ENCODE measurements at places on chromosomes 7 and 10.

DNA sequence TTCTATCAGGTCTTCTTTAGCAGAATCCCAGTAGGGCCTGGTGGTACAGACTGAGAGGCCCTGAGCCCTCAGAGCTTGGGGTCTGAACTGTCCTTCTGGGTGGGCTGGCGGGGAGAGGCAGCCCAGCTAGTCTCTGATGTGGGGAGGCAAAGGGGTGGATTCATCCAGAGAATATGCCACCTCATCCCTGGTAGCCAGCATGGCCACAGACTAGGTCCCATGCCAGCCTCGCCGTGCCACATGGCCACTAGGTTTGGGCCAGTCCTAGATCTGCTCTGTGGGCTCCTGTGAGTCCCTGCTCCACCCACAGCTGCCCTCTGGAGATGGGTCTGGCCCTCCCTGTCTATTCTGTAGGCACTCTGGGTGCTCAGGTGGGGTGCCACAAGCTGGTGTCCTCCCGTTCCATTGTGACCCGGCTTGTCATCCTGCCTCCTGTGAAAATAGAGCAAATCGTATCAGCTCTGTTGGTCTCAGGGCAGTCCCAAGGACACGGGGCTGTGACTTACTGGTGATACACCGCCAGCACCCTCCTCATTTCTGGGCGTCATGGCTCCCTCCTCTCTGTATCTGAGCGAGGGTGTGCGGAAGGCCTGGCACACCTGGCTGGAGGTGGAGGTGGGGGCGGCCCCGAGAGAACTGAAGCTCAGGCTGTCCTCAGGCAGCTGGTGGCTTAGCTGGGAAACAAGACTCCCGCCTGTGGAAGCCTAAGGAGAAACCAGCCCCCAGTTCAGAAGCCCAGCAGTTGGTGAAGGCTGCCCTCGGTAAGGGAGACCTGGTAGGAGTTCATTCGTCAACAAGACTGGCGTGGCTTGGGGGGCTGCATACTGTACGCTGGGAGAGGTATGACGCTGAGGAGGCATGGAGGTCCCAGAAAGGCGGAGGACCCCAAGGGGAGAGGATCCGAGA is 33.3 kb downstream of the UNC5B start:
- DNase-seq: no peak

DNA sequence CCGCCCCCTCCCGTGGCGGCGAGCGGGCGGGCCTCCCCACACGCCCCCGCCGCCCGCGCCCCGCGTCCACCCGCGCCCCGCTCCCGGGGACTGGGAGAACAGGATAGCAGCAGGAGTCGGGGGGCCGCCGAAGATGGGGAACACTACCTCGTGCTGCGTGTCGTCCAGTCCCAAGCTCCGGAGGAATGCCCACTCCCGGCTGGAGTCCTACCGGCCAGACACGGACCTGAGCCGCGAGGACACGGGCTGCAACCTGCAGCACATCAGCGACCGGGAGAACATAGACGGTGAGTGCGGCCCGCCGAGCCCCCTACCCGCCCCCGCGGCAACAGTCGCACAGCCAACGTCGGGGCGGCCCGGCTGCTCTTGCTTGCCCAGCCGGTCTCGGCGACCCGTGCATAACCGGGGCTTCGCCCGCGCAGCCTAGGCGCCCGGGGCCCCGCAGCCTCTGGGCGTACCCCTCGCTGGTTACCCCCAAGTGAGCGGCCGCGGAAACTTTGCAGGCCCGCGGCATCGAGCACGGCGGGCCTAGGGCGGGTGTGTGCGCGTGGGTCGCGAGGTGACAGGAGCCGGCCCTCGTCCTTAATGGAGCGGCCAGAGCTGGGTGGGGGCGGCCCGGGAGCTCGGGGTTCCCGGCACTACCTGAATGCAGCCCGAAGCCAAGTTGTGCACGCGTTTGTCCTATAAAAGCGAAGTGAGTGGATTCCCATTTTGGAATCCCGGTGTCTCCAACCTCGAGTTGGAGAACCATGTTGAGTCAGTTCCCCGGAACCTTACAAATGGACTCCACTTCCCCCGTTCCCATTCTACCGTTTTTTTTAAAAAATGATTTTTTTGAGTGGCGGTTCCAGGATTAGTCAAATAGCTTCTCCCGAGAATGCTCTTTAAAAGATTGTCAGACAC is 863 bp downstream of the CCNY start:
- DNase-seq: peak; percentile 51

DNA sequence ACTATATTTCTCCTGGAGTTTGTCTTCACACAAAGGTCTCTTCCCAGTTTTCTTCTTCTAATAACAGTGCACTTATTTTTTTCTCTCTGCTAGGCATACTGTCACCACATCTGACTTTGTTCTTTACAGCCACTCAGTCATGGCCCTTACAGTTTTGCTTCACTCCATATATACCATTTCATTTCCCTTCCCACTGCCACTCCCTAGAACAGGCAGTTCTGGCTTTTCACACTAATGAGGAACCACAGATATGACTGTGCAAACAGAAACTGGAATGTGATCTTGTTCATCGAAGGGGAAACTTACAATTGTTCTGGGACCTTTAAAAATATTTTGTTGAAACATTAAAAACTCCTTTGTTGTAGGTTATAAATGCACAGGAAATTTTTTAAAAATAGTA is 67.3 kb downstream of the EPDR1 start:
- no peak for DNase-seq

GRCh38 chr10:7027913-7028808 is 382.7 kb downstream of the SFMBT2 start:
- DNase-seq: no peak

- DNase-seq: no peak
Observed at GRCh38 chr10:34528320-34528719, 286.8 kb downstream of the PARD3 start.

GRCh38 chr7:106381252-106381651 is 96.5 kb upstream of the NAMPT start:
- no peak for DNase-seq

DNA sequence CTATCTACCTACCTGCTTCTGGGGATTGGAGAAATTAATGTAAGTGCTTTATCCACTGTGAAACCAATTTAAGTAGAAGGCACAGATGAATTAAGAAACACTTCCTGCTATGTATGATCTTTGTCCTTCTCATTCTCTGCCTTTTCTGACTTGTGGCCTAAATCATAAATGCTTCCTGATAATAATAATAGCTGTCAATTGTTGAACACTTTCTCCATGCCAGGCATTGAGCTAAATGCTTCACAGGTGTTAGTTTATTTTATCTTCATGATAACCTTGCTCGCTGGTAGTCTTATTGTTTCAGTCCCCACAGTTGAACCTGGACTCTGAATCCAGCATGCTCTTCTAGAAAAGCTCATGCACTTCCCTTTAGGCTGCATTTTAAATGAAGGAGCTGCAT is 75.4 kb downstream of the CHN2 start:
- no peak for DNase-seq

Measured in BE2C (cell line).